Adrenal gland (tissue), 19 donors: ENCODE measurements at places on chromosomes 6 and 20.
A peak's percentile ranks its signal among the peaks of the same experiment; 100 is the strongest.

- DNase-seq = no peak
Measured at GRCh38 chr20:51339721-51340450, 202.6 kb downstream of the NFATC2 start.

DNA sequence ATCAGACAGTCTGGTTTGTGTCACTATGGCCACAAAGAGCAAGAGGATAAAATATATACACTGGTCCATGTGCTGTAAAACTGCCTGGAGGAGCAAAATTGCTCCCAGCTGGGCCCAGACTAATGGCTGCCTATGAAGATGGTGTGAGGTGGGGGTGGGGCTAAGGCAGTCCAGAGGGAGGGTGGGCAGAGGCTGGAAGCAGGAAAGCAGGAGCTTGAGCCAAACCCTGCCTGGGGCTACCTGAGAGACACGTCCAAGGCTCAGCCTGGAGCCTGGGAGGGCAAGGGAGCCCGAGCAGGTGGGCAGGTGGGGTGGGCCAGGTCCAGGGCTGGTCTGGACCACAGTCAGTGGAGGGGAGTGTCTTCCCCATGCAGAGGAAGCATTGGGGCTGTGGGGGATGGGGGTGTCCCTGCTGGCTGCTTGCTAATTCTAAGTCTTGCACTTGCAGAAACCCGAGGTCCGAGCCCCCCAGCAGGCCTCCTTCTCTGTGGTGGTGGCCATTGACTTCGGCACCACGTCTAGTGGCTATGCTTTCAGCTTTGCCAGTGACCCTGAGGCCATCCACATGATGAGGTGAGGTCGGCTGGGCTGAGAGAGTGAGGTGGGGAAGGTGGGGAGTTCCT, 9.5 kb downstream of the HSPA12B start:
- DNase-seq = no peak

- DNase-seq = no peak
Measured at GRCh38 chr6:25875563-25875905, 1.5 kb upstream of the SLC17A3 start.

DNA sequence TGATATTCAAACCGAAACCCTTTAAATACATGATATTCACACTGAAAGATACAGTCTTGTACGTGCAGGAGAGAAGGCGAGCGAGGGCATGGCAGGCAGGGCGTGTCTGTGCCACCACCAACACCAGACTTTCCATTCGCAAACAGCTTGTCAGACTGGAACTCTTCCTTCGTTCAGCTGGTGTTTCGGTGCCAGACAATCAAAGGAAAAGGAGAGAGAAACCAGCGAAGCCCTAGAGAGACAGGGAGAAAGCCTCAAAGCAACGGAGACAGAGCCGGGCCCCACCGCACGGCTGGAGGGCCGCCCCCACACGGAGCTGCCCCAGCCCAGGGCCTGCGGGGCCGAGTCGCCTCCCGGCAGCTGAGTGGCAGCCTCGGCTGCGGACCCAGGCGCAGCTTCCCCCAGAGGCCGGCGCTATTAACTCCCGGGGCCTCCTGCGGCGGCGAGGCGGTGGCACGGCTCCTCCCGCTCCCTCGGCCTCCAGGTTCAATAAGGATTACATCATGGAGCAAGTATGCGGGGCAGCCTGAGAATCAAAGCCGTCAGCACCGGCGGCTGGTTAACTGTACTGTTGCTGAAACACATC, 32.1 kb upstream of the NR2E1 start:
- peak; percentile 78 for DNase-seq

DNA sequence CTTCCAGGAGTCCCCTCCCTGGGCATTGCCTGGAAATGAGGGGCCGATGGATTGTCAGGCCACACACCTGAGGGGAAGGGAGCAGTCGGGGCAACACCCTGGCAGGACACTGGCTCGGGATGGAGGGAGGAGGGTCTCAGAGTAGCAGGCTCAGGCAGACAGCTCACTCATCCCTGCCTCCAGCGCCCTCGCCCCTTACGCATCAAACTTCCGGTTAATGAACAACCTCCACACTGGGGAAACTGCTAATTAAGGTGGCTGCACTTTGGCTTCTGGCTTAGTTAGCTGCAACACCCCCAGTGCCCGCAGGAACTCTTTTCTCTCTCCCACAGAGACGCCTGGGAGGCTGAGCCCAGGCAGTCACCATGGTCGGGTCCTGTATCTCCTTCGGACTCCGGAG, 13.4 kb upstream of the CHRNA4 start:
- DNase-seq = no peak

DNA sequence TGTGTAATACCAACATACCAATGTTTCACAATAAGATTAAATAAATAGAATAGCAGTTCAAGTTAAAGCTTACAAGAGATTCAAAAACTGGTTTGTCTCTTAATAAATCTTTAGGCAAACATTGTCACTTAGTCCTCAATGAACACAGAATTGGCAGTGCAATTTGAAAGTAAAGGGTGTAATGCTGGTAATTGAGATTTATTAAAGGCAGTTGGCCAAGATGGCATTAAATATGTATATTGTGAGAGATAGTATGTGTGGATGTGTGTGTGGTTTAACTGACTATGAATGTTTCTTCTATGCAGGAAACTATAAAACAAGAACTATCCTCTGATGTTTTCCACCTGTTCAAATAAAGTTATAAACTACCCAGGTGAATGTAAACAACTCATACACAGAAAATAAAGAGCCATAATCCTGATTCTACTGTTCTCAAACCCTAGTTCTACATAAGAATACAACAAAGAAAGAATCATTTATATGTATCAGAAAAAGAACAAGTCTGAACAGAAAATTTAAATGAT, 267.9 kb upstream of the PTCHD4 start:
- DNase-seq = no peak

DNA sequence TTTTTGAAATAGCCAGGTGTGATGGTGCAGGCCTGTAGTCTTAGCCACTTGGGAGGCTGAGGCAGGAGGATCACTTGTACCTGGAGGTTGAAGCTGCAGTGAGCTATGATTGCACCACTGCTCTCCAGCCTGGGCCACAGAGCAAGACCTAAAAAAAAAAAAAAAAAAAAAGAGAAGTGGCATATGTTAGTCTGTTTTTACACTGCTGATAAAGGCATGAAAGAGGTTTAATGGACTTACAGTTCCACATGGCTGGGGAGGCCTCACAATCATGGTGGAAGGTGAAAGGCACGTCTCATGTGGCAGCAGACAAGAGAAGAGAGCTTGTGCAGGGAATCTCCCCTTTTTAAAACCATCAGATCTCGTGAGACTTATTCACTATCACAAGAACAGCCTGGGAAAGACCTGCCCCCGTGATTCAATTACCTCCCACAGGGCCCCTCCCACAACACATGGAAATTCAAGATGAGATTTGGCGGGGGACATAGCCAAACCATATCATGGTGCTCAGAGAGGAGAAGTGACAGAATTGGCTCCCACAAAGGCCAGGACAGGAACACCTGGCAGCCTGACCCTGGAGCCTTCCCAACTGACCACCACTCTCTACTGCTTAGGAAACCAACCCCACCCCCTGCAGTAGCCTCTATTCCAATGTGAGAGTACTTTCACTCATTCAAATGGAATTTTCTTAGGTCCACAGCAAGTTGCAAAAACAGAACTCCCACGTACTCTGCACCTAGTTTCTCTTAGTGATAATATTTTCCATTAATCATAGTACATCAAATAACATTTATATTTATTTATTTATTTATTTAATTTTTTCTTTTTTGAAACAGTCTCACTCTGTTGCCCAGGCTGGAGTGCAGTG, 29.8 kb downstream of the ARHGAP40 start:
- DNase-seq = no peak

GRCh38 chr6:90431576-90431975, 134.9 kb upstream of the BACH2 start:
- DNase-seq = no peak

GRCh38 chr6:116714761-116715160, 33.8 kb downstream of the KPNA5 start:
- DNase-seq = no peak

GRCh38 chr6:122648726-122649125, 38.5 kb downstream of the PKIB start:
- DNase-seq = no peak

GRCh38 chr20:20499439-20499838, 131.5 kb downstream of the INSM1 start:
- no peak for DNase-seq

DNA sequence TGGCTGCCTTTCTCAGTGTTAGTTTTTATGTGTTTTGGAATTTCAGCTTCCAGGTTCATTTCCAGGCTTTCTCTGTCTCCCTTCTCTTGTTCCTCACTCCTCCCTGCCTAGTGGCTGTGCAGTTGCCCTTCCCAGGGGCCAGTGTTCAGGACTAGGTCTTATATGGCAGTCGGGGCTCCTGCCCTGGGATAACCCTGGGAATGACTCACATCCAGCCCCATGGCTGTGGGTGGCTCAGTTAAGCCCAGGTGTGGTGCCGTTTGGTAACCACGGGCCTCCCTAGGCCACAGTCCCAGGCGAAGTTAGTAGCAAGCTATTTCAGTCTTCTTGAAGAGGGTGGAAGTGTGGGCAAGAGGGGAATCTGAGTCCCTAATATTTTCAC, 57.4 kb upstream of the DDR1 start:
- no peak for DNase-seq

- no peak for DNase-seq
Measured at GRCh38 chr6:144767051-144767450, 481.9 kb downstream of the UTRN start.

- no peak for DNase-seq
Measured at GRCh38 chr20:16476032-16476431, 97.2 kb downstream of the KIF16B start.

DNA sequence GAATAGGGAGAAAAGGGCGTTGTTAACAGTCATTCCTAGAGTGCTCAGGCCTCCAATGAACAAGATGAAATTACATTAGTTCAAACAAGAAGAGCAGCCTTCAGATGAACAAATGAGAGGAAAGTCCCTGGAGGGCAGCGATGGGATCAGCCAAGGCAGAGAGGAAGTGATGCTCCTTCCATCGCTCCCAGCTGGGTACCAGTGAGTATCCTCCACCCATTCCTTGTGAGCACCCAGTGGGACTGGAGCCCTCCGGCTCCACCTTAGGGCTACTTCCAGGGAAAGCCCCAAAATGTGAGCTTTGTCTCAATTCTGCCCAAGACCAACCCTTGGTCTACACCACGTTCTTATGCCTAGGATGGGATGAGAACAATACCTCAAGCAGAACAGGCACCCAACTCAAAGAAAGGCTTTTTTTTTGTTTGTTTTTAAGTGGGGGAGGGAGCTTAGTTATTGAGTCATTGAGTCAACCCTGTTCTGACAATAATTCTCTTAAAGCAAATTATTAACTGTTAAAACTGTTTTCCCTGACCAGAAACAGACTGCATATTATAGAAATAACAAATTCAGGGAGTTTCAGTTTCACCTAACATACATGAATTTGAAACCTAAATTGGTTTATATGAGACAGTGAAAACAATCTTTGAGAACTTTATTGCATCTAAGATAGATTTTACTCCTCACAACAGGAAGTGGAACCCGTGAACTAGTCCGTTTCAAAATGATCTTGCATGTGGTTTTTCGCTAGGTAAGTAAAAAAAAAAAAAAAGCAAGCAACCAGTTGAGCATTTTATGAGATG, 106.9 kb downstream of the IPCEF1 start:
- no peak for DNase-seq

DNA sequence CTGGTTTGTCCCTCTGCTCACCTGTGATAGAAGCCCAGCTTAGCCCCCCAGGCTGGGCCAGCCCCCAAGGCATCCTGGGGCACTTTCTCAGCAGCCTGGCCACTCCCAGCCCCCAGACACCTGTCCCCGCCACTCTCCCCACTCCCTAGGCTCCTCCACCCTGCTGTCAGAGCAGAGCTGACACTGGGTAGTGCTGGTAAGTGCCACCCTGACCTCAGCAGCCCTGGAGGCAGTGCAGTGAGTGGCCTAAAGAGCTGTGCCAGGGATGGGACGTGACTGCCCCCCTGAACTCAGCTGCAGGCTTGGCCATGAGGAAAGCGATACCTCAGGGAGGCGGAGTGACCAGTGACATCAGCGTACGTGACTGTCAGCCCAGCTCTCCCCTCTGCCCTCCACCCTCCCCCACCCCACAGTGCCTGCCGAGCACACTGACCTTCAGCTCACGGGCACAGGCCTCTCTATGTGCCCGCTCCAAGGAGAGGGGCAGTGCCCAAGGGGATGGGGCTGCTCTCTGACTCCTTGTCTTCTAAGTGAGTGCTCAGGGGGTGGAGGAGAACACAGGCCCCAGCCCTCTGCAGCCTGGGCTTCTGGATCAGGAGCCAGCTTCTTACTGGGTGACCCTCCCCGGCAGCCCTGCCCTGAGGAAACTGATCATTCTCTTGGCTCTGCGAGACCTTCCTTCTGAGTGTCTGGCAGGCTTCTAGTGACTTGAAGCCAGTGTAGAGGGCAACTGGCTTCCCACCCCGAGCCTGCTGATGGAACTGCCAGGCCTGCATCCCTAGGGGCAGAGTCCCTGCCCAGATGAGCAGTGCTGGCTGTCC, 172.7 kb downstream of the MRPL14 start:
- peak; percentile 93 for DNase-seq

DNA sequence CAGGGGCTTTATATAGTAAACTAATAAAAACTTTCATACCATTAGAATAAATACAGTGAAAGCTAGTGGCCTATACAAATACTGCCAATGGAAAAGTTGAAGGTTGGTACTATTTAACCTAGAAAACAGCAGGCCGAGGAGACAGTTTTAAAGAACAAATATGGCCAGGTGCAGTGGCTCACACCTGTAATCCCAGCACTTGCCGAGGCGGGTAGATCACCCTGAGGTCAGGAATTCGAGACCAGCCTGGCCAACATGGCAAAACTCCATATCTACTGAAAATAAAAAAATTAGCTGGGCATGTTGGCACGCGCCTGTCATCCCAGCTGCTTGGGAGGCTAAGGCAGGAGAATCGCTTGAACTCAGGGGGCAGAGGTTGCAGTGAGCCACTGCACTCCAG, 24.8 kb downstream of the GLYATL3 start:
- DNase-seq = no peak

- DNase-seq = no peak
Measured at GRCh38 chr6:128479048-128479666, 41.2 kb downstream of the PTPRK start.

DNA sequence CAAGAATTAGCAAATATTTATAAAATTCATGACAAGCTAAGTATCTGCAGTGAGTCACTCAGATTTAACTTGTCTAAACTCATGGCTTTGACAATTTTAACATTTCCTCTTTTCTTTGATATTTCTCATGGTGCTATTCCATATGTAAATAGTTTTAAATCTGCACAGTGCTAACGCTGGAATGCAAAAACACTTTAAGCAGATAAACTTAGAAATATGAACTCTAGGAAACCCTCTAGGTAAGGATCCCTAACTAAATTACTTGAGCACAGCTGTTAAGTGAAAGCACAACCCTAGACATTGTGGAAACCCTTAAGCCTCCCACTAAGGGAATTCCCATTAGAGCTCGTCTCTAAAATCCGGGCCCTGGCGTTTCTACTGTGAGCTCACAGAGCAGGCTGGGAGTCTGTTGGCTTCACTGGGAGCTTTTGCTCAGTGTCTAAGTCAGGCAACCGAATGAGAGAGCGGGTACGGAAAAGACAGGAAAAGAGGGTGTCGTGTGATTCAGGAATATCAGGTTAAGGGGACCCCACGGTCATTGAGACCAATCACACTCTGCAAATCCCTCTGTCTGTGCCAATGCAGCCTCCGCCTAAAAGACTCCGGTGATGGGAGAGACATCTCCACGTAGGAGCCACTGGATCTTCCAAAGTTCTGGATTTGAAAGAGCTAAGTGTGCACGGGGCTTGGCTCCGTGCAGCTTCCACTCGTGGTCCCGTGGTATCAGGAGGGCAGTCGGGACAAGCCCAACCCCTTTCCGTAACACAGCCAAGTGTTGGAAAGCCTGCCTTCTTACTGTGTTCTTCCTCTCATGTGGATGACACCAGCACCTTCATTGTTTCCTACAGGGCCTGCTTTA, 112.3 kb upstream of the RPS6KA2 start:
- no peak for DNase-seq

- DNase-seq = no peak
Measured at GRCh38 chr6:90803956-90804355, 217.1 kb upstream of the MAP3K7 start.

- DNase-seq = no peak
Measured at GRCh38 chr6:13397359-13398068, 69.2 kb upstream of the TBC1D7 start.
